ENCODE measurements at places on chromosomes 4 and X.
A peak's percentile ranks its signal among the peaks of the same experiment; 100 is the strongest.

DNA sequence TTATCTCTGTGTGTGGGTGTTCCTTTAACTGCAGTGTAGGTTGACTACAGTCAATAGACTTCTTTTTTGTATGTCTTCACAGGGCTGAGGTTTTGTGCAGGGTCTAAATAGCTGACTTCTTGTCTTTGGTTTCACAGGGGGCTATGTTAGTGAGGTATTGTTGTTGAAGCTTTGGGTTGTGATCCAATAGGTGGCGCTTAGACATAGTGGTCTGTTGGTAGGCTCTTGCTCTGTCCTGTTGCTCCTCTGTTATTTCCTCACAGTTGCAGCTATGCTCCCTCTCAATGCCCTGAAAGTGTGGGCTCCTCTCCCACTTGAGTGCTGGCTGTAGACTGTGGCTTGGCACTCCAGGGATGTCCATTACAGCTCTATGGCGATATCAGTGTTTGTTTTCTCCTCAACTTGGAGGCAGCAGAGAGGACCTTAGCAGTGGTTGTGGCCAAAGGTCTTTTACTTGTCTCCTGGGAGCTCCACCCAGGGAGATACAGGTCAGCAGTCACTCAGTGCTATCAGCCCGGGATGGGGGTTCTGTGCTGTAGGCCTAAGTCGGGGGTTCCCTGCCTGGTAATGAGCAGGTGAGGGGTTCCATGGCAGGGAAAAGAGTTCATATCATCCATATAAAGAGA, 14.0 kb downstream of the POF1B start:
- no peak for DNase-seq

DNA sequence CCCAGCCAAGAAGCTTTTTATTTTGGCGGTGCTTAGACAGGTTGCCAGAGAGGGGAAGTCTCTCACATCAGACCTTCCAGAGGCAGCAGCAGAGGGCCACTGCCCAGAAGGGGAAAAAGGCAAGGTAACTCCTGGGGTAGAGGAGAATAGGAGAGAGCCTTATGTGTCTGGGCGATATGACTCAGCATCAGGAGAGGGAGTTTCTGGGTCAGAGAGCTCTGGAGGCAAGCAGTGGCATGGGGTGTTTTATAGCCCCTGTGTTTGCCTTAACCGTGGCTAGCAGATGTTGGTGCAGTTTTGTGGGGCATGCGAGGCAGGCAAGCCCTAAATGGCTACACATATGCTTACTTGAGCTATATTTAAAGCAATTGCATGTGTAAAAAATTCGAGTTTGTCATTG, 8.3 kb upstream of the ZXDB start:
- DNase-seq: no peak

DNA sequence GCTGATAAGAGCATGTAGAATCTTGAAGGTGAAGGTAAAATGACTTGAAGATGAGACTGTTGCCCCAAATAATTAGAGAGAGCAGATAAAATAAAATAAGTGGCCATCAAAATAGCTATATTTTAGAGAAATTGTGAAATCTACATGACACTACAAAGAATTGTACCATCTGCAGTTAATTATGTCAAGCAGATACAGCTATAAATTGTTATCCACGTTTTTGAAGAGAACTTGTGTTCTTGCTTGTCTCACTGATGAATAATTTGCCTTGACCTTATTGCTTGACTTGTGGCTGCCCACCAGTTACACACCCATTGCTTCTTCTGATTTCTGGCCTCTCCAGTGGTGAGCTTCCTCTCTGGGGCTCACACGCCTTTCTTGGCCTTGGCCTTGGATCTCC, 75.8 kb upstream of the TNIP3 start:
- DNase-seq: no peak

DNA sequence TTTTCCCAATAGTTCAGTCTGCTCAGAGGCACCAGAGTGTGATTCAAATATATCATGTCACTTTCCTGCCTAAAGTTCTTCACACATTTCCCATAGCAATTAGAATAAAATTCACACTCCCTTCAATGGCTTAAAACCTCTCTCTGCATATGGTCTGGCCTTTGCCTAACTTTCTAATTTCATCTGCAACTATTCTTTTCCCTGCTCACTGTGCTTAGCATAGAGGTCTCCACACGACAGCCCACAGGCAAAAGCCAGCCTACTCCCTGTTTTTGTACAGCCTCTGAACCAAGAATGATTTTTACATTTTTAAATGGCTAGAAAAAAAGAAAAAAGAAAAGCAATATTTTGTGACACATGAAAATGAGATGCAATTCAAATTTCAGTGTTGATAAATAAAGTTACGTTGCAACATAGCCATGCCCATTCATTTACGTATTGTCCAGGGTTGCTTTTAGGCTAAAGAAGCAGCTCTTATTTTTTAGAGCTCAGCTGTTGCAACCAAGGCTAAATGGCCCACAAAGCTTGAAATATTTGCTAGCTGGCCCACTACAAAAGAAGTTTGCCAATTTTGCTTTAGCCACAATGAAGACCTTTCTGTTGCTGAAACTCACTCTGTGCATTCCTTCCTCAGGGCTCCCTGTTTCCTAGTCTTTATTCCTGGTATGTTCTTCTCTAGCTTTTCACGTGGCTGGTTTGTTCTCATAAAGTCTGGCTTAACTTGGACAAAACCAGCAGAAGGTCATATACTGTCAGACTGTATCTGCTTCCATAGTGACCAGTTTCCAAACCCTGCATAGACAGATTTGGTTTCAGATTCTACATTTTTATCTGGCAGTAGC, 26.6 kb upstream of the IRF2 start:
- no peak for DNase-seq

- DNase-seq: no peak
Measured at GRCh38 chrX:10172877-10173276, 16.1 kb downstream of the CLCN4 start.

GRCh38 chr4:119933606-119934005, 133.0 kb downstream of the MAD2L1 start:
- DNase-seq: no peak

DNA sequence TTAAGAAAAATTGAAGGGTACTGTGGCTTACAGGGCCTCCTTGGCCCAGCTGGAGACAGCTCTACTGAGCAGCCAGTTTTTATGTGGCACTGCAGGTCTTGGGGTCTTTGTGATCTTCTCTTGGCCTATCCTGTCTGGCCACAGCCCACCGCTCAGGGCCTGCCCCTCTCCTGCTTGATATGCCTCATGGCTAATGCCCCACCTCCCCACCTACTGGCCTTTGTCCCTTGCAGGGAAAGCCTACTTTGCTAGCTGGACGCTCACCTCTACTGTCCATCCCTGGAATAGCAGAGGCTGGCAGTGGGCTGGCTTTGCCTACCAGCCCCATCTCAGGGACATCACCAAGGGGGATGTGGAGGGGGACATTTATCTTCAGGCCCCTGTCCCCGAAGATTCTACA, 134.1 kb downstream of the PJA1 start:
- no peak for DNase-seq

GRCh38 chr4:113336556-113336955, 287.1 kb downstream of the ANK2 start:
- no peak for DNase-seq

GRCh38 chrX:31323658-31324057, 251.8 kb upstream of the FTHL17 start:
- peak; percentile 39 for DNase-seq

GRCh38 chrX:39873117-39873516, 224.6 kb downstream of the BCOR start:
- DNase-seq: no peak

DNA sequence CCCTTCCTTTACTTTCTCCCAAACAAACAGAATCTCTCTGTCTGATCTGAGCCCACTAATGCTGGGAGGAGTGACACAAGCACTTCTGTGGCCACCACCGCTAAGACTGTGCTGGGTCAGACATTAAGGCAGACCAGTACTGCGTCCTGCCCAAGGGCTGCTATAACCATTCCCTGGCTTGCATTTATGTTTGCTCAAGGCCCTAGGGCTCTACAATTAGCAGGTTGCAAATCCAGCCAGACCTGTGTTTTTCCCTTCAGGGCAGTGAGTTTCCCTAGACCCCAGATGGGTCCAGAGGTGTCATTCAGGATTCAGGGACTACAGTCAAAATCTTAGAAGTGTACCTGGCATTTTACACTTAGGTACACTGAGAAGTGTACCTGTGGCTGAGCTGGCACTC, 89.7 kb downstream of the SPANXN4 start:
- DNase-seq: no peak
